GM10248 (cell line): ENCODE measurements at places on chromosomes 12 and 14.

DNA sequence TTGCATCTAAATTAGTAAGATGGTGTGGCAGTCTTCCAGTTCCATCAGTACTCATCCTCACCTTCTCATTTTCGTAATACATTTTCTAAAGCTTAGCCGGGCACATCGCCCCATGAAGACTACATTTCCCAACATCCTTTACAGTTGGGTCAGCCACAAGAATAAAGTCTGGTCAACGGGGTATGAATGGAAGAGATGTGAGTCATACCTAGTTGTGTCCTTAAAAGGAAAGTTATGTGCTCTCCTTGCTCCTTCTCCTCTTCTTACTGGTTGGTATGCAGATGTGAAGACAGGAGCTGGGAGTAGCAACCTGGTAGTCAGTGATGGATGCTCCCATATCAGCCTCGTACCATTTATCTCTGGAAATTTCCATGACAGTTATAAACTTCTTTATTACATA is 35.9 kb upstream of the EGLN3 start:
- no peak for DNase-seq

GRCh38 chr12:116996093-116996492 is 85.3 kb downstream of the FBXW8 start:
- no peak for DNase-seq

GRCh38 chr14:55433880-55434804 is 6.3 kb downstream of the TBPL2 start:
- DNase-seq, result no peak

GRCh38 chr14:72568296-72568992 is 325.5 kb downstream of the DPF3 start:
- DNase-seq, result no peak

GRCh38 chr12:124681779-124682391 is 114.5 kb upstream of the NCOR2 start:
- no peak for DNase-seq

- DNase-seq, result no peak
Measured at GRCh38 chr14:45377166-45377565, 124.2 kb upstream of the MIS18BP1 start.

- peak; percentile 49 for DNase-seq
Measured at GRCh38 chr14:61872452-61872851, 110.2 kb downstream of the SNAPC1 start.

DNA sequence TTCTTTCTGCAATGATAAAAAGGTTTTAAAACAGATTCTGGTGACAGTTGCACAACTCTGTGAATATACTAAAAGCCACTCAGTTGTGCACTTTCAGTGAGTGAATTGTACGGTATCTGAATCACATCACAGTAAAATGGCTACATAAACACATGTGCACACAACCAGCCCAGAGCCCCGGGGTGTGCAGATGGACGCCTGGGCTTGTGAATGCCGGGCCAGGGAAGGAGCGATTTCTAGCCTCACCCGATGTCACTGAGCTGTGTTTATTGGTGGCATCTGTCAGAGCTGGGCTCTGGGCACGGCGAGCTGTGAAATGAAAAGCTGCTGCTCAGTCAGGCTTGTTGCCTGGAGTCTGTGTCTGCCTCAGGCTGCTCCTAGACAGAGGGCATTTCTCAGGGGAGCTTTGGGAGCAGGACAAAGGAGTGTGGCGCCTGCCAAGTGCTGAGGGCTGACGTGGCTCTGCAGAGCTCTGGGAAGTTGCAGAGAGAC is 25.9 kb downstream of the RHOF start:
- no peak for DNase-seq

DNA sequence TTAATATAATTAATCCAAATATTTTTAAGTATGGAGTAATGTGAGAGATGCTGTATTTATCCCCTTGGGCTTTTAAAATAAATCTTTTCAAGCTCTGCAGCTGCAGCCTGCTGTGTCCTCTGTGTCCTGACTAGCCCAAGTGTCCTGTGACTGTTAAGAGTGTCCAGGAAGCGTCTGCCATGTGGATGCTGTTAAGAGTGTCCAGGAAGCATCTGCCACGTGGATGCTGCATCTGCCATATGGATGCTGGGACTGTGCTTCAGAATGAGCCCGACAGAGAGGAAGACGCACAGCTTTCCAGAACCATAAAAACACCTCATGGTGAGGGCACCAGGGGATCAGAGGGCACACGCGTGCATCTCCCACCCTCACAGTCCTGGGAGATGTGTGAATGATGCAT is 307.2 kb downstream of the ADGRD1 start:
- DNase-seq, result no peak

DNA sequence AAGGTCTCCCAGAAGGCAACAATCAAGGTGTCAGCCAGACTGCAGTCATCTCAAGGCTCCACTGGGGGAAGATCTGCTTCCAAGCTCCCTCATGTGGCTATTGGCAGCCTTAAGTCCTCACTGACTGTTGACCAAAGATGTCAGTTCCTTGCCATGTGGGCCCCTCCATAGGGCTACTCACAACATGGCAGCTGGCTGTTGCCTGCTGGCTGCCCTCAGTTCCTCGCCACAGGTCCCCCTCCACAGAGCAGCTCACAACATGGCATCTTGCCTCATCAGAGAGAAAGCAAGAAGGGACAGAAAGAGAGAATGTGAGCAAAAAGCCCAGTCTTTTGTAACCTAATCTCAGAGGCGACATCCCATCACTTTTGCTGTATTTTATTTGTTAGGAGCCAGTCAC is 34.4 kb upstream of the EGLN3 start:
- DNase-seq, result no peak

GRCh38 chr12:132377147-132377546 is 47.8 kb upstream of the GALNT9 start:
- DNase-seq, result no peak

- DNase-seq, result no peak
Measured at GRCh38 chr14:78566859-78567172, 396.6 kb downstream of the NRXN3 start.

DNA sequence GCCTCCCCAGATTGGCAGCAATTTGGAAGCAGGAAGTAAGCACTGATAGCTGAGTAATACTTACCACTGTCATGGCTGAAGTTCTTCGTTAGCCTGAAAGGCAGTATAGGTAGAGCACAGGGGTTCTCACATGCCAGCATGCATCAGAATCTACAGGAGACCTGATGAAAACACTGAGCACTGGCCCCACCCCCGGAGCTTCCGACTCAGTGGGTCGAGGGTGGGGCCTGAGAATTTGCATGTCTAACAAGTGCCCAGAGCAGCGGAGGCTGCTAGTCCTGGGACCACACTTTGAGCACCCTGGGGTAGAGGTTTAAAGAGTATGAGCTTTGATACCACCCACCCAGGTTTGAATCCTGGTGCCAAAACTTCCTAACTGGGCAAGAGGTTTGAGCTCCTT is 89.6 kb downstream of the FBXW8 start:
- DNase-seq, result no peak

GRCh38 chr14:85333313-85333712 is 196.6 kb upstream of the FLRT2 start:
- DNase-seq, result no peak

- DNase-seq, result no peak
Measured at GRCh38 chr12:22318108-22318737, 16.3 kb downstream of the ST8SIA1 start.

DNA sequence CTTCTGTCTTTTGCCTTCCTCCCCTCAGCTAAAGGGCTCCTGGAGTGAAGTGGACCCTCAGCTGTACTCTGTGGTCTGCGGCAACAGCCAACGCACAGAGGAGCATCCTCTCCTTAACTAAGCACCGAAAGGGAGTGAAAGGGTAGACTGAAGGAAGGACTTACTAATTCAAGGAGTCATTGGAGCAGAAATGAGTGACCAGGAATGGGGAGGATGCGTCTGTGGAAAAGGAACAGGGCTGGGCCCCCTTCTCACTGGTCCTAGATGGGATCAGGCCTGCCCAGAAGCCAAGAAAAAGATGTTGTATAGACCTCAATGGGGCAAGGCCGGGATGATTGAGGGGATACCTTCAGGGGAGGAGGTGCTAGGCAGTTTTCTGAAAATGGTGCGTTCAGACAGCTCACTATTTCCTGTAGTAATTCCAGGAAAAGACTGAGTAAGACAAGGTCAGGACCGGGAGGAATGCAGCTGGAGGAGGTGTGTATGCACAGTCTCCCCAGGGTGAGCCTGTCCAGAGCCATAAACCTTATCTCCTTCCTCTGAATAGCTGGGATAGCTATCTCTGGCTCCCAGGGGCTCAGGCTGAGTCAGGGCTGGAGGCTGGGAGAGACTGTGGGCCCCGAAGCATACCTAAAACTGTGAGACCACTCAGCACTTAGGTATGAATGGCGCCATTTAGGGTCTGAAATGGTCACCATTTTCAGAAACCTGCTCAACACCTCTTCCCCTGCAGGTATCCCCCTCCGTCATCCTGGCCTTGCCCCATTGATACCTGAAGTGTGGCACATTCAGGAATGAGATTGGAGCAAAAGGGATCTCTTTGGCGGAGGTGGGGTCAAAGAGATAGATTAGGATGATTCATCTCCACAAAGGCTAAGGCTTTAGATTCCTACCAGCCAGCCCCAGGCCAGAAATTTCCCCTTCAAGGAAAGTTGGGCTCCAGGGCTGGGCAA is 20.2 kb upstream of the KRT8 start:
- no peak for DNase-seq

- DNase-seq, result no peak
Measured at GRCh38 chr12:55720894-55721444, 776 bp downstream of the RDH5 start.

DNA sequence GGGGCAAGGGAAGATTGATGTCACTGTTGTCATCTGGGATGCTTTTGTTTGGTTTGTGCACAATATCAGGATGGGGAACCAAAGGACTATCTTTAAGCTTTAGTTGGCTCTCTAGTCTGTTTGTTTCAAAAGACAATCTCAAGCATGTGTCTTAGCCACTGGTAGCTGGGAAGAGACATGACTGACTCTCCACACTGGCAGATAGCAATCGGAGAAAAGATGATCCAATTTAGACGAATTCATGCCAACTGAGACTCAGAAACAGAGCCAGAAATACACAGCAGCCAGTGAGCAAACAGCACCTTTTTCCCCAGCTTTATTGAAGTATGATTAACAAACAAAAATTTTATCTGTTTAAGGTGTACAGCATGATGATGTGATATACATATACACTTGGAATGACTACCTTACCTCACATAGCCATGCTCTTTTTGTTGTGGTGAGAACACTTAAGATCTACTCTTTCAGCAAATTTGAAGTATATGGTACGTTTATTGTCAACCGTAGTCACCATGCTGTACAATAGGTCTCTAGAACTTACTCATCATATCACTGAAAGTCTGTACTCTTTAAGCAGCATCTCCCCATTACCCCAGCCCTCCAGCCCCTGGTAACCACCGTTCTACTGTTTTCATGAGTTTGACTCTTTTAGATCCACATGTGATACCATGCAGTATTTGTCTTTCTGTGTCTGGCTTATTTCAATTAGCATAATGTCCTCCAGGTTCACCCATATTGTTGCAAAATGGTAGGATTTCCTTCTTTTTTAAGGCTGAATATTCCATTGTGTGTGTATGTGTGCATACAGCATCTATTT is 50.6 kb downstream of the DUSP16 start:
- DNase-seq, result no peak

- DNase-seq, result peak; percentile 64
Measured at GRCh38 chr12:14845350-14845750, 2.0 kb upstream of the ART4 start.

GRCh38 chr12:112307317-112308011 is 74.8 kb downstream of the HECTD4 start:
- no peak for DNase-seq

- DNase-seq, result no peak
Measured at GRCh38 chr12:131756441-131756840, 45.6 kb downstream of the SFSWAP start.

- no peak for DNase-seq
Measured at GRCh38 chr12:51320695-51321320, 3.2 kb downstream of the BIN2 start.

DNA sequence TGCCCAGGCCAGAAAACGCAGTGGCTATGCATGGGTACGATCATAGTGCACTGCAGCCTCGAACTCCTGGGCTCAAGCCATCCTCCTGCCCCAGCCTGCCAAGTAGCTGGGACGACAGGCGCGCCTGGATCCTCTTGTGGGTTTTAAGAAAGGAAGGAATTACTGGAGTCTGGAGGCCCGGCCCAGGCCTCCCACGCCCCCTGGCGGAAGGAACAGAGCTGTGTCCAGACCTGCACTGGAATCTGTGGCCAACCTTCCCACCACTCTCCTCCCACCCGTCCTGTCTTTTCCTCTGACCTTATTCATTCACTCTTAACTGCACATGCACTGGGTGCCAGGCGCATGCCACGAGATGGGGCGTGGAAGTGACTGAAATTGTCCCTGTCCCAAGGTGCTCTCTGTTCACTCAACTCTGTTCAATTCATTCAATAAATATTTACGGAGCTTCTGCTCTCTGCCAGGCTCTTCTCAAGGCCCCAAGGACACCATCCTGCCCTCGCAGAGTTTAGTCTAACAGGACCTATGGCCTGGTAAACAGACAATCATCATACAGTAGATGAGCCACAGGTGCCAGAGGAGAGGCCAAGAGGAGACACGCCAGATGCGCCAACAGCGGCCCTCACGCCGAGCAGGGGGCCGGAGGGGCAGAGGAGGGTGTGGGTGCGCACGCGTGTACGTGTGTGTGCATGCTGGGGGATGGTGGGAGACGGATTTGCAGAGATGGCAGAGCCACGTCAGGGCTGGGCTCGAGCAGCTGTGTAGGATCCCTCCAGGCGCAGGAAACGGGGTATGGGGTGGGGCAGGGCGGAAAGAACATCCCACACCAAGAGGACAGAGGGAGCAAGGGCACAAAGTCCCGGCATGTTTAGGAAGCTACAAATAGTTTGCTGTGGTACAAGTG is 13.7 kb upstream of the TMEM106C start:
- DNase-seq, result peak; percentile 81

DNA sequence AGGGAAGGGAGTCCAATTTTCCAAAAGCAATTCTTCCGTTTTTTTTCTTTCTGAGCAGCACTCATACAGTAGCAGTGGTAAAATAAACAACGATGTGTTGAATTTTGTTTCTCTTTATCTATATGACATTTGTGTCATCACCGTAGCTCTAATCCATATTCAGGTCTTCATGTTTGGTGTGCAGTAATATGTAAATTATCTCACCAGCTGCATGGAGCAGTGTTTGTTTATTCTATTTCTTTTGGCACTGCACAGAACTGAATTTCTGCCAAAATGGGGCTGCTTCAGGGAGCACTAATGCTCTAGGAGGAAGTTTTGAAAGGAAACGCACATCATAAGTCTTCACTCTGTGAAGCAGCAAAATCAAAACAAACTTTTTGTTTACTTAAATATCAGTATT is 130.0 kb upstream of the NPAS3 start:
- DNase-seq, result no peak
